ENCODE measurements at places on chromosomes 7 and 10.
A peak's percentile ranks its signal among the peaks of the same experiment; 100 is the strongest.

- peaks cover 68% of the 10 kb centered on the region for H3K4me1 ChIP-seq
- no peaks in the 10 kb centered on the region for H3K27me3 ChIP-seq
- no peak for DNase-seq
- no peak overlapping the region for H3K27ac ChIP-seq
- no peak overlapping the region for H3K4me3 ChIP-seq
- H3K36me3 ChIP-seq: no peaks in the 10 kb centered on the region
Measured at GRCh38 chr7:139642283-139642682, 118.8 kb downstream of the CLEC2L start.

DNA sequence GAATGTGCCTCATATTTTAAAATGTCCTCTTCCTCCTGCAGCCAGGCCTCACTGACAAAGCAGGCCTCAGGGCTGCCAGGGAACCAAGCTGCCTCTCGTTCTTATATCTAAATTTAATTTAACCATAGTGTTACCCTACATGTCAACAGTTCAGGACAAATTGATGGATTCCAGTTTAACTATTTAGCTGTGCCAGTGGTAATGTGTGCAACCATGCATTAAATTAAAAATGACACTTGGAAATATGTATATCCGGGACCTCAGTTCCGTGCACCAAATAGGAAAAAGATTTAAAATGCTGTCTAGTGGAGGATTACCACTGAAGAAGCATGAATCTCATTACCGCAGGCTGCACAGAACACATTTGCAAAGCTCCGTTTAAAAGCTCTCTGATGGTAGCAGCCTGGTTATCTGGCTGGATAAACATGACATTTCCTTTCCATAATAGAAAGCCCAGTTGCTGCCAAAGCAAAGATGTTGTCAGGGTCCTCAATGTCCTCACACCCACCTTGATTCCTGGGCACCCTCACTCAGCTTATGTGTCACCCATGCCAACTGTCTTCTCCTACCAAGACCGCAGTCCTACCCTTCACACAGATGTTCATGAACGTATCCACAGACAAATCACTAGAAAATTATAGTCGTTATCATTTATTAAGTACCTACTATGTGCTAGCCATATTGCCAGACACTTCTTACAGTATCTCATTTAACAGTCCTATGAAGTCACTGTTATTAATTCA is 73.3 kb upstream of the FRMD4A start:
- no peak overlapping the region for H3K4me3 ChIP-seq
- no peaks in the 10 kb centered on the region for H3K36me3 ChIP-seq
- no peaks in the 10 kb centered on the region for H3K27me3 ChIP-seq
- no peak overlapping the region for H3K27ac ChIP-seq
- no peak for DNase-seq

- DNase-seq: no peak
- no peak overlapping the region for H3K27ac ChIP-seq
- H3K4me1 ChIP-seq: no peaks in the 10 kb centered on the region
- no peak overlapping the region for H3K4me3 ChIP-seq
Measured at GRCh38 chr10:7547206-7547605, 119.6 kb downstream of the ITIH5 start.

- H3K36me3 ChIP-seq: peaks cover 75% of the 10 kb centered on the region
- no peaks in the 10 kb centered on the region for H3K27me3 ChIP-seq
- H3K27ac ChIP-seq: no peak overlapping the region
Measured at GRCh38 chr7:93138576-93138975, 9.6 kb downstream of the SAMD9L start.

GRCh38 chr10:56633876-56634452 is 272.9 kb upstream of the ZWINT start:
- no peaks in the 10 kb centered on the region for H3K4me1 ChIP-seq
- no peaks in the 10 kb centered on the region for H3K27me3 ChIP-seq
- DNase-seq: no peak
- no peaks in the 10 kb centered on the region for H3K36me3 ChIP-seq

- DNase-seq: no peak
- H3K27ac ChIP-seq: no peak overlapping the region
- H3K36me3 ChIP-seq: no peaks in the 10 kb centered on the region
- H3K27me3 ChIP-seq: peaks cover 2% of the 10 kb centered on the region
- H3K4me3 ChIP-seq: no peak overlapping the region
Measured at GRCh38 chr10:96402417-96403305, 43.9 kb upstream of the OPALIN start.

DNA sequence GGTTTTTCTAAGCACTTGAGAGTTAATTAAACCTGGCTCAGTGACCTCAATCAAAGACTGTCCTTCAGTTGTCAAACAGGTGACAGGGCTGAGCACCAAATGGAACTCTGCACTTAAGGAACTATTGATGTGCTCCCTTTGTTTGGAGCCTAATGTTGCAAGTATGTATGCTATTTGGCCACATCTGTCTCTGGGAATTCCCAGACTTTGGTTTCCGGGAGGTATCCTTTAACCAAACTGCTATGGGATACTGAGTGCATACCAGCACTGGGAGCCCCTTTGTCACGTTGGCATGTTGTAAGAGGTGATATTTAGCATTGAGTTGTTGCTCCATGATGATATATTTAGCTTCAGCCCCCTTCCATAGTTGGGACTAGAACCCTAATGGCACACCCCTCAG is 25.2 kb downstream of the ASZ1 start:
- H3K27me3 ChIP-seq: no peaks in the 10 kb centered on the region
- H3K36me3 ChIP-seq: no peaks in the 10 kb centered on the region
- no peak overlapping the region for H3K4me3 ChIP-seq
- H3K4me1 ChIP-seq: no peaks in the 10 kb centered on the region

GRCh38 chr10:102408728-102409603 is 9.6 kb downstream of the PSD start:
- H3K36me3 ChIP-seq: no peaks in the 10 kb centered on the region
- H3K27me3 ChIP-seq: peaks cover 37% of the 10 kb centered on the region
- DNase-seq: peak; percentile 49
- H3K4me3 ChIP-seq: peak overlapping the region; percentile 64

All from CD8-positive, alpha-beta memory T cell (primary cell).